ENCODE measurements at places on chromosomes 3 and 15.

DNA sequence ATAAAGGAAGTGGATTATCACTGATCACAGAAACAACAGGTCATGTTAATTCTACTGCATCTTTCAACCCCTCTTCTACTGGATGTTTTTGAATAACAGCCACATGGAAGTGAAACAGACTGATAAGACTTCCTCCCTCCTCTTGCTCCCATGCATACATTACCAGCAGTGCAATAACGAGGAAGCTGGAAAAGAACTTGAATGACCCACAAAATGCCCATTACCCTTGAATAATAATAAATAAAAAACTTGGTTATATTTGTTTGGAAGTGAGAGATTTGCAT is 51.6 kb downstream of the RARB start:
- no peak for DNase-seq

- DNase-seq = no peak
Observed at GRCh38 chr3:58414538-58415197, 19.0 kb downstream of the PDHB start.

DNA sequence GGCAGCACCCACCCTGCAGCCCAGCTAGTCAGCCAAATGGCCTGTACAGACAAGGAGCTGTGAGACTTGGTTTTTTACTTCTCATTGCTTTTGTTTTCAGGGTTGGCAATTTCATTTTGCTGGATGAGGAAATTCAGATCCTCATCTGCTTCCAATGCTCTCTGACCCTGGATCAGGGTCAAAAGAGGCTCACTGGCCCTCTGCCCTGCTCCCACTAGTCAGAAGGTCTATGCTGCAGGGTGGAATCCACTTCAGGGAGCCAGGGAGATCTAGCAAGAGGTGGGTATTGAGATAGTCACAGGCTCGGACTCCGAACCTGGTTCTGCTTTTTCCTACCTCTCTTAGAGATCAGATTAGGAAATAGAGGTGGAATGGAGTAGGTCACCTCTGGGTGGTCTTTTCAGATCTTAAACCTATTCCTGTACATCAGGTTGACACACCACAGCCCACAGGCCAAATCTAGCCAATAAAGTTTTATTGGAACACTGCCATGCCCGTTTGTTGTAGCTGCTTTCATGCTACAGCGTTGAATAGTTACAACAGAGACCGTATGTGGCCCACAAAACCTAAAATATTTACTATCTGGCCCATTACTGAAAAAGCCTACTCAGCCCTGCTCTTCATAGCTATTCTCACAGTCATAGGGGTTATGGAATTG is 26.4 kb upstream of the GLCE start:
- no peak for DNase-seq

DNA sequence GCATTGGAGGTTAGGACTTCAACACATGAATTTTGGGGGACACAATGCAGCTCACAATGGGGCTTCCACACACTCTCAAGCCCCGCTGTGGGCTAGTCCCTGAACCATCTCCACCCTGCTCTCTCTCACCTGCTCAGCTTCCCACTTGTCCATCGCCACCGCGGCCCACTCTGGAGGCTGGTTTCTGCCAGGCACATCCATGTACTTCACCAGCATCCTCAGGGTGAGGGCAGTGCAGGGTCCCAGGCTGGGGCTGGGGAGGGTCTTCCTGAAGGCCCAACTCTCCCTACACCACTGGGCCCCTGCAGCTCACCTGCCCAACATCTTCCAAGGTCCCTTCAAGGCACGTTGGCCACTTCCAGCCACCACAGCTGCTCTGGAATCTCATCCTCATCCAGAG is 46.4 kb downstream of the KLF15 start:
- no peak for DNase-seq

DNA sequence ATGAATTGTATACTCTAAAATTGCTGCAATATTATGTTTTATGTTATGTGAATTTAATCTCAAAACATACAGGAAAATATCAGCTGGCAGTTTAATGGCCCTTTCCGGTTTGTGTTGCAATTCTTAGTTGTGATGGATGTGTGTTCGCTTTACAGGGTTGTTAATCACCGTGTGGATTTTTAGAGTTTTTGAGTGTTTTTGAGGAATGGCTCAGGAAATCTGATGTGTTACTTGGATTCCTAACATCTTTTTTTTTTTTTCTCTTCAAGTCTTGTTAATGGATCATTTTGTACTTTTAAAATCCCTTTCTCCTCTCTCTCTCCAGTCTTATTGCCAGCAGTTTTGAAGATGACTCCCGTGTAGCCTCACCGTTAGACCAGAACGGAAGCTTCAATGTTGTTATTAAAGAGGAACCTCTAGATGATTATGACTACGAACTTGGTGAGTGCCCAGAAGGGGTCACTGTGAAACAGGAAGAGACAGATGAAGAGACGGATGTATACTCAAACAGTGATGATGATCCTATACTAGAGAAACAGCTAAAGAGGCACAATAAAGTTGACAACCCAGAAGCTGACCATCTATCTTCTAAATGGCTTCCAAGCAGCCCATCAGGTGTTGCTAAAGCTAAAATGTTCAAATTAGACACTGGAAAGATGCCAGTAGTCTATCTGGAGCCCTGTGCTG is 35.7 kb downstream of the MGA start:
- DNase-seq = no peak

- no peak for DNase-seq
Observed at GRCh38 chr15:99763827-99764226, 30.6 kb upstream of the LYSMD4 start.

- DNase-seq = no peak
Observed at GRCh38 chr15:60536951-60537350, 58.0 kb upstream of the ICE2 start.

- DNase-seq = no peak
Observed at GRCh38 chr15:39642011-39642640, 61.2 kb downstream of the THBS1 start.

- no peak for DNase-seq
Observed at GRCh38 chr3:9615003-9615628, 34.2 kb upstream of the MTMR14 start.

GRCh38 chr3:106206613-106207012 is 337.8 kb upstream of the CBLB start:
- DNase-seq = no peak

DNA sequence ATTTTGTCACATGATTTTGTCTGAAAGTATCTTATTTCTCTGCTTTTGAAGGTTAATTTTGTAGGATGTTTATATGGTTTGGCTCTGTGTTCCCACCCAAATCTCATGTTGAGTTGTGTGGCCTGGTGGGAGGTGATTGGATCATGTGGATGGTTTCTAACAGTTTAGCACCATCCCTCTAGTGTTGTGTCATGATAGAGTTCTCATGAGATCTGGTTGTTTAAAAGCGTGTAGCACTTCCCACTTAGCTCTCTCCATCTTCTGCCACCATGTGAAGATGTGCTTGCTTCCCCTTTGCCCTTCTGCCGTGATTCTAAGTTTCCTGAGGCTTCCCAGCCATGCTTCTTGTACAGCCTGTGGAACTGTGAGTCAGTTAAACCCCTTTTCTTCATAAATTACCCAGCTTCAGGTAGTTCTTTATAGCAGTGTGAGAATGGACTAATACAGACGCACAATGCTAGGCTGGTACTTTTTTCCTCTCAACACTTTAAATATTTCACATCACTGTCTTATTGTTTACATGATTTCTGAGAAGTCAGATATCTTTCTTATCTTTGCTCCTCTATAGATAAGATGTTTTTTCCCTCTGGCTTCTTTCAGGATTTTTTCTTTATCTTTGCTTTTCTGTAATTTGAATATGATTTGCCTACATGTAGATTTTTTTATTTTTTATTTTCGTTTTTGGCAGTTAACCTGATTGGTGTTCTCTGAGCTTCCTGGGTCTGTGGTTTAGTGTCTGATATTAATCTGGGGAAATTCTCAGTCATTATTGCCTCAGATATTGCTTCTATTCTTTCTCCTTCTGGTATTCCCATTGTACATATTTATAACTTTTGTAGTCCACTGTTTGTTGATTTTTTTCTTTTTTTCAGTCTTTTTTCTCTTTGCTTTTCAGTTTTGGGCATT is 22.2 kb downstream of the BTD start:
- no peak for DNase-seq

GRCh38 chr3:127339928-127340861 is 52.3 kb upstream of the PRR20G start:
- DNase-seq = no peak

GRCh38 chr15:90141646-90142045 is 39.4 kb upstream of the IDH2 start:
- no peak for DNase-seq

DNA sequence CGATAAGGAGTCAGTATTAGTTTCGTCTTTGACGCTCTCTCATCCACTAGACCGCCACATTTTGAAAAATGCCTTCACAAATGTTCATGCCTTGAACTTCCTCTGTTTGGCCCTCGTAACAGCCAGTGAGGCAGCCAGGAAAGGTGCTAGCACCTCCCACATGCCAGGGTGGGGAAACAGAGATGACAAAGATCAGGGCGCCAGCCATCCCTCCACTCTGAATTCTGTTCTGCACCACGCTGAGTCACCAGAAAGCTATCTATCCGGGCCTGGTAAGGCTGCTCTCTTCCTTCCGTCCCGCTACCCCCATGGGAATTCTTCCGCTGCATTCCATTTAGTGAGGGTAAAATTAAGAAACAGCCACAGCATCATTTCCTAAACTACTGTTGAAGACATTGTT is 31.3 kb upstream of the BCL2L10 start:
- DNase-seq = peak; percentile 99

- no peak for DNase-seq
Observed at GRCh38 chr3:37125195-37126073, 48.9 kb downstream of the LRRFIP2 start.

DNA sequence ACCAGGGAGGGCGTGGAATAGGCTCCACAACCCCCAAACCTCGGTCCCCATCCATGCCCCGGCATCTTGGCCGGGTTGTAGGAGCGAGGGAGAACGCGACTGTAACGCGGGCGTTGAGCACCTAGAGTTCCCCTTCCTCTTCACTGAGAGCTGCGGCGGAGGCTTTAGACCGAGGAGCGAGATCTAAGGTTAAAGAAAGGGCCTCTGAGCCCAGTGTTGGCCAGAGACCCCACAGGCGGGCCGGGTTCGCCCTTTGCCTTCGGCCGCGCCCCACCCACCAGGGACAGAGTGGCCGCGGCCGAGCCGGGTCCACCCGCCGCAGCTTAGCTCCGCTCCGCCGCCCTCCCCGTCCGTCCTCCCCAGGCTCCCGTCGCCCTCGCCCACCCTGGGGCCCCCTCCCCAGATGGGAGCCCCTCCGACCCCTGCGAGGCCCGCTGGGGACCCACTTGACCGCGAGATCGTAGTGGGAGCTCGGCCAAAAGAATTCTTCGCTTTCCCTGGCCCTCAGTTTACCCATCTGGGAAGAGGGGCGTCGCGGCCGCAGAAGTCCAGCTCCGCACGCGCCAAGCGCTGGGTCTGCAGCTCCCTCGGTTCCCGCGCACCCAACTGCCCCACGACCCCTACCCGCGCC is 425 bp downstream of the ANPEP start:
- no peak for DNase-seq

DNA sequence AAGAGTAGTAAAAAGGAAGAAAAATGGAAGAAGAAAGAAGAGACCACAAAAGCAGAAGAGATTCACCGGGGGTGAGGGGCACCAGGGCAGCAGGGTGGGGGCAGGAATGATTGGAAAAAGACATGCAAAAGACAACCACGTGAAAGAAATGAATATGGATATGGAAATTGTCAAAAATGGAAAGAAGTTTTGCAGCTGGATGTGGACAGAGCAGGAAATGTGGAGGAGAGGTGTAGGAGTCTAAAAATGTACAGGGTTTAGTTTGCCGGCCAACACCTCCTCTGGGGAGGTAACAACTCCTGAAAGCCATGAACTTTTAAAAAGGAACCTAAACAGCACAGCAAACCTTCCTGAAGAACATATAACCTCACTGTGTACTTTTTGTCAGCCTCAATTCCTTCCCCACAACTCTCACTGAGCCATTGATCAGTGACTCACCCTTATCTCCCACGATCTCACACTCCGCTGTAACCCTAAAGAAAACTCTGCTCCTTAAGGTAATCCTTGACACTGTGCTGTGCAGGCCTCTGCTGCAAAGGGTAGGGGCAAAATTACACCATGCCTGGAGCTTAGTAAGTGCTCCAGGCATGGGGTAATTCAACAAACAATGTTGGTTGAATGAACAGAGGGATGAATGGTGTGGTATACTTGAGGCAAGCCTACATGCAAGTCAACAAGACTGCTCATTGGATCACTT is 100.2 kb upstream of the BOC start:
- DNase-seq = no peak

- DNase-seq = no peak
Observed at GRCh38 chr3:163573324-163573723, 1505.0 kb downstream of the SI start.

GRCh38 chr15:61157933-61158332 is 71.2 kb downstream of the RORA start:
- DNase-seq = no peak

- DNase-seq = no peak
Observed at GRCh38 chr3:32586356-32586755, 15.7 kb upstream of the DYNC1LI1 start.

GRCh38 chr15:69661446-69661845 is 208.8 kb downstream of the RPLP1 start:
- peak; percentile 34 for DNase-seq

GRCh38 chr15:44729408-44730127 is 6.8 kb upstream of the TRIM69 start:
- no peak for DNase-seq

- no peak for DNase-seq
Observed at GRCh38 chr3:160928183-160928726, 172.2 kb downstream of the PPM1L start.

GRCh38 chr15:97078591-97078990 is 748.1 kb downstream of the NR2F2 start:
- no peak for DNase-seq

DNA sequence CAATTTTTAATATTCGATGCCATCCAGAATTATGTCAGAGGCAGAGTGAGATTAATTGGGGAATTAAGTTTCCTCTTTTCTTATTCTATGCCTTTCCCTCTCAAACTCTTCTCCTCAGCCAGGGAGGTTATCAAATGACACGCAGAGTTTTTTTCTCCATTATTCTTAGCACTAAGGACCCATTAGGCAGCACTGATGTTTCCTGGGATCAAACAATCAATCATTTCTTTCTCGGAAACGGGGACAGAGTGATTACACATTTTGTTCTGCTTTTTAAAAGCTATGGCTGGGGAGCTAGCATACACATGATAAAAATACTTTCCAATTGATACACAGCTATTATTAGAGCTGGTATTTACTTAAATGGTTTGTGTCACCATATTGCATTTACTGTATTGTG is 35.3 kb upstream of the PSMD6 start:
- no peak for DNase-seq

DNA sequence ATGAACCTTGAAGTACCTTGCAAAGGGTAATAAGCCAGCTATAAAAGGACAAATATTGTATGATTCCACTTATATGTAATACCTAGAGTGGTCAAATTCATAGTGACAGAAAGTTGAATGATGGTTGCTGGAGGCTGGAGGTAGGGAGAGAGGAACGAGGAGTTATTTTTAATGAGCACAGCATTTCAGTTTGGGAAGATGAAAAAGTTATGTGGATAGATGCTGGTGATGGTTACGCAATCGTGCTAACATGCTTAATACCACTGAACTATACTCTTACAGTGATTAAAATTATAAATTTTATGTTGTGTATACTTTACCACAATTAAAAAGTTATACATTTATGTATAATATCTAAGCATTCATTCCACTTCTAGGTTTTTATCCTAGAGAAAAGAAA is 168.6 kb downstream of the GRM7 start:
- no peak for DNase-seq
